Osteocyte (in vitro differentiated cells): ENCODE measurements at places on chromosomes 3 and 15. TPM values are rescaled to one million over a fixed set of nuclear protein-coding genes. Genes with fewer than 3 reads are reported as not detected.

DNA sequence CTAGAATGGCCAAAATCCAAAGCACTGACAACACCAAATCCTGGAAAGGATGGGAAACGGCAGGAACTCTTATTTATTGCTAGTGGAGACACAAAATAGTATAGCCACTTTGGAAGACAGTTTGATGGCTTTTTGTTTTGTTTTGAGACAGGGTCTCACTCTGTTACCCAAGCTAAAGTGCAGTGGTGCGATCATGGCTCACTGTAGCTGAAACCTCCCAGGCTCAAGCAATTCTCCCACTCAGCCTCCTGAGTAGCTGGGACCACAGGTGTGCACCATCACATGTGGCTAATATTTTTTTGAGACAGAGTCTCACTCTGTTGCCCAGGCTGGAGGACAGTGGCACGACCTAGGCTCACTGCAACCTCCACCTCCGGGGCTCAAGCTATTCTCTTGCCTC, 27.3 kb upstream of the GPR160 start:
- H3K4me3 ChIP-seq: no peak overlapping the region
- peaks cover 15% of the 10 kb centered on the region for H3K27me3 ChIP-seq
- no peaks in the 10 kb centered on the region for H3K36me3 ChIP-seq
- no peaks in the 10 kb centered on the region for H3K4me1 ChIP-seq
- no peak overlapping the region for H3K27ac ChIP-seq

DNA sequence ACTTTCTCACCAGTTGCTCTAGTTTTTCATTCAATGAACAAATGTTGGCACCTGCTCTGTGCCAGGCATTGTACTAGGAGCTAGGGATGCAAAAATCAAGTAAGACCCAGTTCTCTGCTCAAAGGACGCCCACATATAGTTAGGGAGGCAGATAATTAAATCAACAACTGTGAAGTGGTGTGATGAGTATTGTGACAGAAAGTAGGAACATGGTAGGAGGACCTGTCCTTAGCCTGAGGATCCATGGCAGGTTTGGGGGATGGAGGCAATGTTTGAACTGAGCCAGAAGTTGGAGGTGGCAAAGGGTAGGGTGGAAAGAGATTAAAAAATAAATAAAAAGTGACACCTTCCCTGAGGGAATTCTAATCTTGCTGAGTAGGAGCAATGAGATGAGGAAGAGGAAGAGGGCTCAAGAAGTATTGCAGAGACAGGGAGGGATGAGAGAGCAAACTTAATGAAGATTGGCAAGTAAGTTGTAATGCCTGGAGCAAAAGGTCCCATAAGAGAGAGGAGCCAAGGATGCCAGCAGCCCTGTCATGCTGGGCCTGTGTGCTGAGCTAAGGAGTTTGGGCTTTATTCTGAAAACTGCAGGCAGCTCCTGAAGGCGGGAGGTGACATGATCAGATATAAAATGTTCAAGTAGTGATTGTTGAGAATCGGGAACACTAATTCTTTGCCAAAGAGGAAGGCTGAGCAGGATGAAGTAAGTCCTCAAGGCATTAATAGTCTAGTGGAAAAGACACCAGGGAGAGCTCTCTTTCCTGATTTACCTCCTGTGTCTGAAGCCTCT, 184.3 kb upstream of the PPP2R3A start:
- H3K4me1 ChIP-seq: no peaks in the 10 kb centered on the region
- no peaks in the 10 kb centered on the region for H3K27me3 ChIP-seq
- H3K4me3 ChIP-seq: no peak overlapping the region
- no peak overlapping the region for H3K27ac ChIP-seq

DNA sequence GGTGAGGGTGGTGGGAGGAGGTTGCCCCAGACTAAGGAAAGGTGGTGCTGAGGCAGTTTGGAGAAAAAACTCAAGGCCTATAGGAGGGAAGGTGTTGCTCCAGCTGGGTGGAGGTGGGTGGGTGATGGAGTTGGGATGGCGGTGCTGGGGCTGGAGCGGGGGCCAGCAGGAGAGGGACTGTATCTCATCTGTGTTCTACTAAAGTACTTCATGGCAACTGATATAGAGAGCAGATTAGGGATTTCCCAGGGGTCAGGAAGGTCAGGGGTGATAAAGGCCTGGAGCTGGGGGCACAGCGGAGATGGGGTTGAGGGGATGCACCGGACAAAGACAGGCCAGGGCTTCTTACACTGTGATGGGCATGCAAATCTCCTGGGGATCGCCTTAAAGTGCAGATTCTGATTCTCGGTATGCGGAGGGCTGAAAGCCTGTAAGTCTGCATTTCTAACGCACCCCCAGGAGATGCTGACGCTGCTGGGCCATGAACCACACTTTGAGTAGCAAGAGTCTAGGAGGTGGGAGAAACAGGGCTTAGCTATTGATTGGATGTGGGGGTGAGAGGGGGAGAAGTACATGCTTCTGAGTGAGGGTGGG, 4.2 kb downstream of the KLHL40 start:
- H3K36me3 ChIP-seq: no peaks in the 10 kb centered on the region
- peaks cover 17% of the 10 kb centered on the region for H3K27me3 ChIP-seq
- peaks cover 1% of the 10 kb centered on the region for H3K4me1 ChIP-seq
- no peak for DNase-seq

GRCh38 chr3:15303728-15304127, 28.7 kb downstream of the SH3BP5 start:
- DNase-seq: no peak
- no peak overlapping the region for H3K27ac ChIP-seq
- H3K36me3 ChIP-seq: peaks cover 5% of the 10 kb centered on the region
- H3K4me1 ChIP-seq: no peaks in the 10 kb centered on the region
- H3K4me3 ChIP-seq: no peak overlapping the region

GRCh38 chr15:73908822-73909122, 17.5 kb upstream of the LOXL1 start:
- no peak overlapping the region for H3K4me3 ChIP-seq
- peaks cover 7% of the 10 kb centered on the region for H3K4me1 ChIP-seq
- H3K27ac ChIP-seq: no peak overlapping the region
- DNase-seq: no peak
- no peaks in the 10 kb centered on the region for H3K27me3 ChIP-seq

The CCDC50 gene
- total RNA-seq: 75.5 and 86.7 TPM in 2 replicates

The SEMA7A gene
- total RNA-seq: 0.37 and 0.51 TPM in 2 replicates
